ENCODE measurements at places on chromosomes 13 and 19.

DNA sequence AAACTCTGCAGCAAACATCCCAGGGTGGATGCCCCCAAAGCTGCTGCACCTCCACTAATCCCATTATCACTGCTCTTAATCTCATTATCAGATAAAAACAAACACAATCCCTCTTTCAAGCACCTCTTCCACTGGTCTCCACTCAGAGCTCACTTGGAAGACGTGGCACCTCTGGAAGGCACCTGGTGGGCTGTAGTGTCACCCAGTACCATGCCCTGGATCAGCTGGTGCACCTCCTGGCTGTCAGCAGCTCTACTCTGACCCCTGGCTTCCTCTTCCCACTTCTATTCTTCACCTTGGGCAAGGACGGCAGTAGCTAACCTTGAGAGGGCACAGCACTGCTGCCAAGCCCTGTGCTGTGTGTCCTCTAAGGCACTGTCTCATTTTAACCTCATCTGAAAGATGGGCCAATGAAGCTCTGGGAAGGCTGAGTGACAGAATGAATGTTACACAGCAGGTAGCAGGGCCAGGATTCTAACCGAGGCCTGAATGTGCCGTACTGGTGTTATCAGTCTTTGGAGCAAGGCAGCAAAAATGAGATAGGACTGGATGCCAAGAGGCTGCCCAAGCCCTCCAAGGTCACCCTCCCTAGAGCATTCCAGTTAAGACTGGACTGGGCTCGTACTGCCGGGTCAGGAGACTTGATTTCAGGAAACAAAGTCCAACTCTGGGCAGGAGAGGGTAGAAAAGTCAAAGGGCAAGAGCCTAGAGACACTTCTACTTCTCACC lies 7.4 kb downstream of the BRD4 start:
- DNase-seq = no peak

DNA sequence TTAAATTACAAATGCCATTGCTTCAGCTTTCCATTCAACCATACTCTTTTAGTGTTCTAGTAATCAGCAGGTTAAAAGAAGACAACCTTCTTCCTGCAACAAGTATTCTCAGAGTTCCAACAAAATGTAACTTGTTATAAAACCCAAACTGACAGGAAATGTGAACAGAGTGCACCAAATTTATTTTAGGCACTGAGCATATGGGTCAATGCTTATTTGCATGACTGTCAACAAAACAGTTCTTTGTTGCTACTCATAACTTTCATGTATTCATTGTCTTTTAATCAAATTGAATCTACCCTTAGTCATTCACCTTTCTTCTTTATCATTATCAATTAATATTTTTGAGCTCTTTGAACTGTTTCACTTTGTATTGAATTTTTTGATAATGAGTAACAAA lies 554.1 kb downstream of the DACH1 start:
- DNase-seq = no peak

DNA sequence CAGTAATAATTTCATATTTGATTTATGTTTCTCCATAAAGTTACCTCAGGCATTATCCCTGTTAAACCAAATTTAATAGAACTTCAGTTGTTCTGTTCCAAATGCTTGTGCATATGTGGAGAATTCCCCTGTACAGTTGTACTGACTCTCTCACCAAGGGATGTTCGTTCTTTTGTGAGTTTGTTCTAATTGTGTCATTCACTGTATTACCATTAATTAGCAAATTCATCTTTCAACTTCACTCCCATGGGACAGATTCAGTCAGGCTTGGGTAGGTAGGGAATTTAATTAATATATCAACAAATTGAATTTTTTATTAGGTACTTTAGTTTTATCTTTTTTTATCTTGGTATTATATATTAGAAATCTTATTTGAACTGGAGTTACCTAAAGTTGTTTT lies 265.4 kb downstream of the DCT start:
- no peak for DNase-seq

- DNase-seq = no peak
These were observed 2.5 kb downstream of the RABAC1 start for GRCh38 chr19:41956621-41957020.

DNA sequence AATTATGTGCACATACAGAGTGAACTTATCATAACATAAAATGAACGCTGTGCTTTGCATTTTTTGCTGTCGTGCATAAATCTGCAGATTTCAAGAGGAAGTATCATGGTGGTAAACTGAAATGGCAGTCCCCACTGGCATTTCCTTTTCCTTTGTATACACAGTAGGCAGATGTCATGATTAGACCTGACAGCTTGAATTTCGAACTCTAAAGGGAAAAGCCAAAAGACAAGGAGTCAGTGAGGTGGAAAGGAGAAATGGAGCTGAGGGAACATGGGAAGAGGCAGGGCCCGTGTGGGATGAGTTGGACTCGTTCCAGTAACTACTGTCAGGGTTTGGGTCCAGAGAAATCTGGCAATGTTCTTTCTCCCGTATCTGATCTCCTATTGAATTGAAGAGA lies 454.1 kb upstream of the SGCG start:
- no peak for DNase-seq

GRCh38 chr19:58466089-58466759 lies 656 bp upstream of the ZNF324 start:
- no peak for DNase-seq

GRCh38 chr19:1943661-1944087 lies 2.7 kb downstream of the CSNK1G2 start:
- DNase-seq = no peak

Data from activated effector memory CD4-positive, alpha-beta T cell treated with Interleukin-2 at 50 U/mL for 16 hours (primary cell).